ENCODE measurements at places on chromosomes 3 and 15.
A peak's percentile ranks its signal among the peaks of the same experiment; 100 is the strongest.

DNA sequence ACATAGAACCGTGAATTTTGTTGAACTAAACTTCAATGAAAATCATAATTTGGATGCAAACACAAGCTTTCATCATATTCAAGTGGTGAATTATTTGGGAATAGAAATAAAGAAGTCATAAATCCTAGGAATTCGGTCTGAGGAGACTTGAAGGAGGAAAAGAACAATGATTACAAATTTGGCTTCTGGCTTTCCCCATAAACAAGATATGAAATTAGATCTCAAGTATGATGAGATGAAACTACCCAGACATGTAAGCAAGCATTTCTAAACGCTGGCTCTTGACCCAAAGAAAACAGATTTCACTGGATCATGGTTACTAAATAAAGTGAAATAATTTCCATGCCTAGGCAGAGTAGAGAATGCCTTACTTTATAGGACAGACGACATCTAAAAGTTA, 146.9 kb upstream of the LRTM1 start:
- DNase-seq, result no peak

DNA sequence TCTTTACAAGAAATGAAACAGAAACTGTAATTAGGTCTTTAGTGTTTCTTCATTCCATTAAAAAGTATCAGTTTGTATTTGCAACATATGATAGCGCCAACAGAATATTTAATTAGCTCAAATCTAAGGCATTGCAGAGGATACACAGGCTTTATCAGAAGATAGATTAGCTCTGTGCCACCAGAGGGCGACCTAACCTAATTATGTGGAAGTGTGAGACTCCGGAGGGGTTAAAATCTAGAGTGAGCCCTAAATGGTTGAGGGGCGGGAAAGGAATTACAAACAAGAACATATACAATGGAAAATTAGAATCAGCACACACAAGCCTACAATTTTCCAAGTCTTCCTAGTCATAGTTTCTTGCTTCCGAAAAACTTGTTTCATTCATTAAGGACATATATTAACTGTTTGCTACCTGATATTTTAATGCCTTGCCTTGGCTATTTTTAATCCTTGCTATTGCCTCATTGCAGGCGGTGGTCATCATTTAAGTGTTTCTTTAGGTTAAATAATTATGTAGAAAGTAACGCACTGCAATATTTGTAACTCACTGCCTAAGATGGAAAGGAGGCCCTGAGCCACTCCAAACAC, 18.0 kb upstream of the RYR3 start:
- peak; percentile 22 for DNase-seq

GRCh38 chr15:85986116-85986515, 93.6 kb upstream of the AGBL1 start:
- DNase-seq, result no peak

DNA sequence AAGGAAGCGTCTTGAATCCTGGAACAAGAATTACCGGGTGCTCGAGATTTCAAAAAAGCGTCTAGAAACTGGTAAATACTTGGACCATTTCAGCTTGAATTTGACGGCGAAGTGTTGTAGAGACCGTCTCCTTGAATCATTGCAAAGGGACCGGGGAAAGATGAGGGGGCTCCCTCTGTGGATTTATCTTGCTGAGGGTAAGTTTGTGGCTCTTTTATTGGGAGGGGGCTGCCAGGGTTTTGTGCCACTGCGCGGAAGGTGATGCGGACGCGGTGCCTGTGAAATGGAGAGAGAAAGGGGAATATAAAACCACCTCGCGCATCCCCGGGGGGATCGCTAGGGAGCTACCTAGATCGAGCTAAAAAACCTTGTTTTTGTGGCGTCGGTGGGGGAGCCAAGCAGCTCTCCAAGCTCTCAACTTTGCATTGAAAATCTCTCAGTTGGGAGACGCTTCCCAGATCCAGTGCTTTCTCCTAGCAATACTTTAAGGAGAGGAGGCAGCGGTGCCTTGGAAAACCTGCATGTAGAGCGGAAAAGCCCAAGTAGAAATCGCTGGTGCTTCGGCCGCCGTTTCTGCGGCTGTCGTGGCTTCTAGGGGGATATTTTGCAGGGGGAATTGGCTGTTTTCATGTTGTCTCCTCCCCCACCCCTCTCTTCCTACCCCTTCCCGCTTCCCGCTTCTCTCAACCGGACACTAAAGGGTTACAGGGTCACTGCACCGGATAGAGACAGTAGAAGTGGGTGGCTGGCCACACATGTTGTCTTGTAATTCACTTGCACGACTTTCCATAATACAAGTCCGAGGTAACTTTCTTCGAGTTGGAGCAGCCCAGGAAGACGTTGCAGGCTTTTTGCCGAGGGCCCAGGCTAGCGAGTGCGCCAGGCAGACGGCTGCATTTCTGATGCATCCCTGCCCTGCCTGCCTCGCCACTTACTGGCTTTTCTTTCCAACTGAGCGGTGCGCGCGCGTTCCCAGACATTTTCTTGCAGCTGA, 187.6 kb downstream of the NLGN1 start:
- DNase-seq, result peak; percentile 44

DNA sequence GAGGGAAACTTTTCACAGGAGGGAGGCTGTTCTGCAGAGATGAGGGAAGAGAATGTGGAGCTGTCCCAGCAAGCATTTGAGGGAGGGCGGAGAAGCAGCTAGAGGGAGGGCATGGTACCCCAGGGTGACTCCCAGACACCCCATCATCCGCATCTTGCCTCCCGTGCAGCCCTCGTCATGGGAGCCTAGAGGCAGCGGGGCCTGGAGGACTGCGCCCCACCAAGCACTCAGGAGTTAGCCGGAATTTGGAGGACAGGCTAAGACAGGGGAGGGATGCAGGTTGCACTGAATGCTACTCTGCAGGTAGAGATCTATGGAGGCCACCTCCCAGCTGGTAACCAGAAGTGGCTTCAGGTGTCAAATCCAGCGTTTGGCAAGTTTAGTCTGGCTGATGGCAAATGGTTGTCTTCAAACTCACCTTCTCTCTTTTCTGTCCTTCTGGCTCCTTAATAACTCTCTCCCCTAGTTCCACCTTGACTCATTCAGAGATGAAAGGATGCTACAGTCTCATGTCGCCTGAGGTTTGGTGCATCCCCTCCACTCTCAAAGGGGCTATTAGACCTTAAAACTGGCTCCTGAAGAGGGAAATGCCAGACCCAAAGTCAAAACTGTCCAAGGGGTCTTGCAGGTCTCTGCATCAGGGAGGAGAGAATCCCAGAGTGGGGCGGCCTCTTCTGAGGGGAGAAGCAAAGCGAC, 155.9 kb upstream of the TLE3 start:
- DNase-seq, result no peak

DNA sequence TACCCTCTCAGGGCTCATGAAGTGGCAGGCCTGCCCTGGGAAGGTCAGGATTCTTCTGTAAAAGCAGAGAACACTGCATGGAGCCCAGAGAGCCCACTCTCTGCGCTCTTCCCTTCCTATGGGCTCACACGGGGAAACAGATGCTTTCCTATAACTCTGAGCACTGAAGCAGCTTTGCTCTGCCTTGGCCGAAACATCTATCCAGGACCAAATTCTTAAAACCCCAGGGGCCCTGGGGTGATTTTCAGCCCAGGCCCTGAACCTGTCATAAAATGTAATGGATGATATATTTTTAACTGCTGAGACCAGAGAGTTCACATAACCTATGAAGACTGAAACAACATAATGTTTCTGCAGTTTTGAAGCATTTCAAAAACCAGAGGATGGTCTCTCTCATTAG, 249.9 kb upstream of the CTDSPL start:
- no peak for DNase-seq
